Cardiac septum (tissue), 1 donor: ENCODE measurements at places on chromosomes 2 and 18.

DNA sequence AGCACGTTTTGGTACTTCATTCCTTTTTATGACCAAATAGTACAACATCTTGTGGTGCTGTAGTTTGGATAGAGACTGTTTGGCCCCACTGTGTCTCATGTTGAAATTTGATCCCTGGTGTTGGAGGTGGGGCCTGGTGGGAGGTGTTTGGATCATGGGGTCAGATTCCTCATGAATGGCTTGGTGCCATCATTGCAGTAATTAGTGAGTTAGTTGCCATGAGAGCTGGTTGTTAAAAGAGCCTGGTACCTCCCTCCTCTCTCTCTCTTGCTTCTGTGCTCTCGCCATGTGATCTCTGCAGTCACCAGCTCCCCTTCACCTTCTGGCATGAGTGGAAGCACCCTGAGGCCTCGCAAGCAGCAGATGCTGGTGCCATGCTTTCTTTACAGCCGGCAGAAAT is 50.9 kb downstream of the NCAPH start:
- DNase-seq = no peak

- DNase-seq = no peak
Observed at GRCh38 chr2:43839776-43840564, 1.2 kb downstream of the ABCG8 start.

DNA sequence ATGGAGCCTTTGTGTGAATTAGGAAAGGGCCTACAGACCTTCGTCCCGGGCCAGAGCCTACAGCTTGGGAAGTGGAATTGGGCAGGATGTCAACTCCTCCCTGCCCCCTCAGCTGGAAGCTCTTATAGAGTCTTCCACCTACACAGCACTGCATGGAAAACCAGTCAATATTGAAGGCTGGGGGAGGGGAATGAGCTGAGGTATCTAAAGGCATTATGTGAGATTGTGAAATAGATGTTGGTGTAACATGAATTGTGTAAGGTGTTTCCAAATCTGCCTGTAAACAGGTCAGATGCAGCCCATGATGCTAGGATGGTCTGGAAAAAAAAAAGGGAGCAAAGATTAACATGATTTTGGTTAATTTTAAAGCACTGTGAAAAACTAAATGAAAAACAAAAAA is 433.5 kb upstream of the POU3F3 start:
- DNase-seq = no peak

DNA sequence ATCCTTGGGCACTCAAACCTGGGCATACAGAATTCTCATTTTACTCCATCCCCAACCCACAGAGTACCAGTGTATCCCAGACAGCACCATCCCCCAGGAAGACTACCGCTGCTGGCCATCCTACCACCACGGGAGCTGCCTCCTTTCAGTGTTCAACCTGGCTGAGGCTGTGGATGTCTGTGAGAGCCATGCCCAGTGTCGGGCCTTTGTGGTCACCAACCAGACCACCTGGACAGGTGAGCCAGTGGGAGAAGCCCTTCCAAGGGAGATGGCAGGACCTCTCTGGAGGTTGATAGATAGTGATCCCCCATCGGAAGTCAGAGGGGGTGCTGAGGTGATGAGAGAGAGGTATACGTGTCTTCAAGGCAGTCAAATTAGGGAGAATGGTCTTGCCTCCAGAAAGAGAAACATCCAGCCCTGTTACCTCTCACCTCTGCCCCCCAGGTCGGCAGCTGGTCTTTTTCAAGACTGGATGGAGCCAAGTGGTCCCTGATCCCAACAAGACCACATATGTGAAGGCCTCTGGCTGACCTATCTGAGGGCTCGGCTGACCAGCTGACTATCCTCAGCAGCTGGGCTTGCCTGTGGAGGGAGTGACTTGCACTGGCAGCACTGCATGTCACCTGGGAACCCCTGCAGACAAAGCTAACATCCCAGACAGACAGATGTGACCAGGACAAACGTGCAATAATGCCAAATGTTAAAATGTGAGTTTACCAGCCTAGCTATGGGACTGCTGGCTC is 9.5 kb downstream of the PKDCC start:
- no peak for DNase-seq

DNA sequence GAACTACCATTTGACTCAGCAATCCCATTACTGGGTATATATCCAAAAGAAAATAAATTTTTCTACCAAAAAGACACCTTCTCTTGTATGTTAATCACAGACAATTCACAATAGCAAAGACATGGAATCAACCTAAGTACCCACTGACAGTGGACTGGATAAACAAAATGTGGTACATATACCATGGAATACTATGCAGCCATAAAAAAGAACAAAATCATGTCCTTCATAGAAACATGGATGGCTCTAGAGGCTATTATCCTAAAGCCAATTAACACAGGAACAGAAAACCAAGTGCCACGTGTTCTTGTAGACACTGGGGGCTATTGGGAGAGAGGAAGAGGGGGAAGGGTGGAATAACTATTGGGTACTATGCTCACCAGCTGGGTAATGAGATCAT is 27.7 kb downstream of the FLACC1 start:
- no peak for DNase-seq

DNA sequence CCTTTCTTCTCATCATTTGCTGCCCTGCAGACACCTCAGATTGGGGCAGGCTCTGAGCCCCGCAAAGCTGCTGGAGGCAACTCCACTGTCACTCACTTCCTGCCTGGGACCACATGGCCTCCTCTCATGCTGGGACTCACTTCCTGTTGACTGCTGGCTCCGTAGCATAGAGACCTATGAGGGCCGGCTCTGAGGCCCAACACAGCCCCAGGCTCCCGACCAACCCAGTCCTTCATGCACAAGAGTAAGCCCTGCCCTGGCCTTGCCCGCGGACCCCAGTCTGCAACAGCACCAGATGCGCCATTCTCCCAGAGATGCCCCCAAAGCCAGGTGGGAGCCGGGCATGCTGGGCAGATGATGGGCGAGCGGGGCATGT is 55.7 kb downstream of the DNMT3A start:
- no peak for DNase-seq

- DNase-seq = no peak
Observed at GRCh38 chr2:44642123-44642857, 280.5 kb downstream of the CAMKMT start.

DNA sequence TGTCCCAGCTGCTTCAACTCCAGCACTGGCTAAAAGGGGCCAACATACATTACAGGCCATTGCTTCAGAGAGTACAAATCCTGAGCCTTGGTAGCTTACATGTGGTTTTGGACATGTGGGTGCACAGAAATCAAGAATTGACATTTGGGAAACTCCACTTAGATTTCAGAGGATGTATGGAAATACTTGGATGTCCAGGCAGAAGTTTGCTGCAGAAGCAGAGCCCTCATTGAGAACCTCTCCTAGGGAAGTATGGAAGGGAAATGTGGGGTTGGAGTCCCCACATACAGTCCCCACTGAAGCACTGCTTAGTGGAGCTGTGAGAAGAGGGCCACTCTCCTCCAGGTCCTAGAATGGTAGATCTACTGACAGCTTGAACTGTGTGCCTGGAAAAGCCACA is 218.0 kb upstream of the CWC22 start:
- no peak for DNase-seq

DNA sequence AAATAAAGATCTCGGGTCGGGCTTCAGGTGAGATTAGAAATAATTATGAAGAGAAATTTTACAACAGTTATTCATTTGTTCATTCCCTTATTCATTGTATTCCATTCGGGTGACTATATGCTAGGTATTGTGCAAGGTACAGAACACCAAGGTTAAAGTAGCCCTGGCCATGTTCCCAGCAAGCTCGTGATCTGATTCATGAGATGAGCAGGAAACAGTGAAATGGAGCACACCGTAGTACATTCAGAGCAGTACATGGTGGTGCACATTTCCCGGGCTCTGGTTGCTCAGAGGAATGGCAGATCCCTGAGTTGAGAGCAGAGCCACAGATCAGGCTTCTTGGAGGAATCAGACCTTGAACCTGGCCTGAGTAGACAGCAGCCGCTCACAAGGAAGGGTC is 87.7 kb downstream of the PRKRA start:
- no peak for DNase-seq
